GM23248 (cell line): ENCODE measurements at places on chromosomes 1 and 21.
A peak's percentile ranks its signal among the peaks of the same experiment; 100 is the strongest.

DNA sequence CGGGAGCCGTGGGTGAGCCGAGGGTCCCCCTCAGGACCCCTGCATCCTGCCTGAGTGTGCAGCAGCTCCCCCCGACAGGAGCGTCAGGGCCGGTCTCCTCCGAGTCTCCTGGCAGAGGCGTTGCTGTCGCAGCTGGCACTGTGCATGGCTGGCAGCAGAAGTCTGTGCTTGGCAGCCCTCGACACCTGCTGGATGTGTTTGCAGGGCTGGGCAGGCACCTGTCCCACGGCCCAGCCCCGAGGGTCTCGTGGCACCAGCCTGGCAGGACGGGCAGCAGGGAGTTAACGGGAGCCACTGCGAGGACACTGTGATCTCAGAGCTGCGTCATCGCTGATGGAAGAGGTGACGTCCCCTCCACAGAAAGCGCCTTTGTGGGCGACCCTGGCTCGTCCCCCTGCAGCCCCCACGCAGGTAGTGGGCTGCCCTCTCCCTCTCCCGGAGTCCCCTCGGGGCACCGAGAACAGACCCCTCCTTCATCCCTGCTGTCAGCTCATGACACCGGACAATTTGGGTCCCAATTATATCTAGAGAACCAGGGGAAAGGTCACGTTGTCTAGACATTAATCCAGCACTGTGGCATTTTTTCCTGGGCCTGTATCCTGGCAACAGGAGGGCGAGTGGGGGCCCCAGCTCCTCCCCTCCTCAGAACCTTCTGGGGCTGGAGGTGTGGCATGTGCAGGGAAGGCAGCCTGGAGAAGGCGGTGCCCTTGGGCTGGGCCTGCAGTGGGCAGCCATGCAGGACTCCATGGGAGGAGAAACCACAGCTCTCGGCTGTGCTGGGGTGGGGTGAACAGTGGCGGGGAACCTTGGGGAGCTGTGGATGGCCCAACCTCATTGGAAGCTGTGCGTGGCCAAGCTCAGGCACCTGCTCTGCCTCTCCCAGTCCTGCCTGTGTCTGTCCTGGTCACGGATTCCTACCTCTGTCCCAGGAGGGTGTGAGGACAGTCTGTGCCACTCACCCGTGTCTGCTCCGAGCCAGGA is 15.4 kb downstream of the COL18A1 start:
- H3K4me1 ChIP-seq: no peaks in the 10 kb centered on the region
- H3K4me3 ChIP-seq: no peak overlapping the region
- no peak overlapping the region for H3K27ac ChIP-seq
- no peaks in the 10 kb centered on the region for H3K27me3 ChIP-seq

DNA sequence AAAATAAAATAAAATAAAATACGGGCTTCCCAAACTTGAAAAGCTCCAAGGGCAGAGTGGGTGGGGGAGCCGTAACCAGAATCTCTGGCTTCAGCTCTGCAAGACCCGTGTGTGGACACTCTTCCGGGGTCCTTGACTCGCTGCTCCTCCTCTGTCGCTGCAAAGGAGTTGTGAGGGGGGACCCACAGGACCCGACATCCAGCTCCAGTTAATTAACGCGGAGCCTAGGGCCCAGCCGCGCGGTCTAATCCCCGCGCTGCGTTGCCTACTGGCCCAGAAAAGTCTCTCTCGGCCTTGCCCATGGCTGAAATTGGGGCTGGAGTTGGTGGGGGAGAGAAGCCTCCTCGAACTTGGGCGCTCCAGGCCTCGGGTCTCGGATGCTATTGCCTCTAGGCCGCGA is 1.8 kb downstream of the LMX1A start:
- H3K27ac ChIP-seq: no peak overlapping the region
- DNase-seq: no peak
- no peaks in the 10 kb centered on the region for H3K36me3 ChIP-seq
- no peak overlapping the region for H3K4me3 ChIP-seq

DNA sequence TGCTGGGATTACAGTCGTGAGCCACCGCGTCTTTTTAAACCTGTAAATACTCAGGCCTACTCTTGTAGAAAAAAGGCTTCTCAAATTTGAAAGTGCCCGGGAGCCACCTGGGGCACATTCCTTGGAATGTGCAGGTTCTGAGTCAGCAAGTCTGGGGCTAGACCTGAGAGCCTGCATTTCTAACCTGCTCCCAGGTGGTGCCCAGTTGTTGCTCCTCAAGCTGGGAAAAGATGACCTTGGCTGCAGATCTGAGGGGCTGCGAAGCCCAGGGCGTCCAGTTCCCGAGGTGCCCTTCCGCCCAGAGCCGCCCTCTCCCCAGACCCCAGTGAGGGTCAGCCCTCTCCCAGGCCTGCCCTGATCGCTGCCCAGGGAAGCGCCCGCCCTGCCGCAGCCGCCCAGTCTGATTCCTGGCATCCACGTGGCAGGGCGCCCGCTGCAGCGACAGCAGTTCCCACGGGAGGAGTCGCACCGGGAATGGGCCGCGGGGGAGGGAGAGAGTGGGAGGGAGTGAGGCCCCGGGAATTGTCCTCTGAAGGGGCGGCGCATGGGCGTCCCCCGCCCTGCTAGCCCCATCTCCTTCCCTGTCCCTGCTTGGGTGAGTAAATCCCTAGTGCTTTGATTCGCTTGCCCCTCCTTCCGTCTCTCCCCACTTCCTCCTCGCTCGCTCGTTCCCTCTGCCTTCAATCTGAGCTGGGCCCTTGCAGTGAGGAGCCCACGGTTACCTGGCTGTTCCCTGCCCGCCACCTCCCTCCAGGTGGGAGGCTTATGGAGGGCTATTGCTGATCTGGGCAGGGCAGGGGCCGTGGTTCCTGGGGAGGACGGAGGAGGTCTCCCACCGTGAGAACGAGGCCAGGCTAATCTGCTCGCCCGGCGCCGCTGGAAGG is 18.8 kb upstream of the TENT5B start:
- H3K4me3 ChIP-seq: peak overlapping the region; percentile 63
- DNase-seq: peak; percentile 72
- no peak overlapping the region for H3K27ac ChIP-seq
- H3K27me3 ChIP-seq: no peaks in the 10 kb centered on the region
- peaks cover 20% of the 10 kb centered on the region for H3K4me1 ChIP-seq

- peaks cover 10% of the 10 kb centered on the region; the same call in 1 of the 2 replicates for H3K36me3 ChIP-seq
- H3K27ac ChIP-seq: peak overlapping the region; percentile 92
- DNase-seq: no peak
- H3K4me3 ChIP-seq: no peak overlapping the region
Observed at GRCh38 chr1:201718346-201719202, 110.4 kb upstream of the IPO9 start.

GRCh38 chr1:209710093-209710492 is 5.4 kb downstream of the HSD11B1 start:
- H3K4me1 ChIP-seq: peaks cover 19% of the 10 kb centered on the region; the same call in 1 of the 2 replicates
- no peaks in the 10 kb centered on the region for H3K27me3 ChIP-seq
- peak; percentile 35 for DNase-seq
- H3K4me3 ChIP-seq: no peak overlapping the region
- no peaks in the 10 kb centered on the region for H3K36me3 ChIP-seq

GRCh38 chr1:76759950-76760349 is 107.3 kb upstream of the ST6GALNAC5 start:
- DNase-seq: peak; percentile 41
- no peak overlapping the region for H3K27ac ChIP-seq
- H3K4me1 ChIP-seq: no peaks in the 10 kb centered on the region

GRCh38 chr1:26703478-26703877 is 7.7 kb downstream of the ARID1A start:
- no peak for DNase-seq
- no peak overlapping the region; the same call in 1 of the 2 replicates for H3K4me3 ChIP-seq
- H3K36me3 ChIP-seq: no peaks in the 10 kb centered on the region

DNA sequence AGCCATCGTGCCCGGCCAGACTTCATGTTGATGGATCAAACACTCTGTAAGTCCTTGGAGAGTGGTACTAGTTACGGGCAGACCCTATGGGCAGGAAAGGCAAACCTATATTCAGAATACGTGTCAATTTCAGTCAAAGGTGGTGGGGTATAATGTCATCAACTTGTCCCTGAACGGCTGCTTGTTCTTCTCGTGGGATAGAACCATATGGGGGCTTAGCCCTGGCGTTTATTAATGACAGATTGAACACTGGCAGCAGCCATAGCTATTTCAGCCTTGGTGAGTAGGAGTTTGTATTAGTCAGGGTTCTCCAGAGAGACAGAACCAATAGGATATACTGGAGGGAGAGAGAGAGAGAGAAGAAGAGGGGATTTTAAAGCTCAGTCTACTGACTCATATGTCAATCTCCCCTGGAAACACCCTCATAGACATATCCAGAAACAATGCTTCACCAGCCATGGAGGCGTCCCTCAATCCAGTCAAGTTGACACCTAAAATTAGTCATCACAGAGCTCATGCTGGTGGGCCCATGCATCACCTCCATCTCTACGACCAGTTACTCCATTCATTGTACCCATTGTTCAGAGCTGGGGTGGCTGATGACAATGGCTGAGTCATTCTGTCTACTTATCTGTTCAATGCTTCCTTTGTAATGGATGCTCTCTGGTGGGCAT is 16.1 kb upstream of the AQP10 start:
- peak; percentile 74 for DNase-seq
- no peak overlapping the region for H3K4me3 ChIP-seq
- H3K27ac ChIP-seq: no peak overlapping the region
- peaks cover 30% of the 10 kb centered on the region for H3K4me1 ChIP-seq
- H3K36me3 ChIP-seq: no peaks in the 10 kb centered on the region
- no peaks in the 10 kb centered on the region for H3K27me3 ChIP-seq

DNA sequence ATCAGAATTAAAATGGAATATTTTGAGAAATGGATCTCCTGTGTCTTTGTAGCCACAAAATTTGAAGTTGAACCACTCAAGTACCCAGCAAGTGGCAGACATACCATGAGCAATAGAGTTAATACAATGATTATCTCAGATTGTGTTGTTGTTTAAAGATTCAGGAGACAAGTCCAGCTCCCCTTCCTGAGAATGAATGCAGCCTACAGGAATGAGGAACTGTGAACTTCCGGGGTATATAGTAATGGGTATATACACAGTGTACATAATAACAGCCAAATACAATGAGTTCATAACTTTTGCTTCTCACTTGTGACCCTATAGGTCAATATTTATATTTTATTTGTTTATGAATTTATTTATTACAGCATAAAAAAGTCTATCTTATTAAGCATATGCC is 445.0 kb downstream of the SETD4 start:
- no peaks in the 10 kb centered on the region for H3K27me3 ChIP-seq
- no peak overlapping the region for H3K4me3 ChIP-seq
- H3K36me3 ChIP-seq: no peaks in the 10 kb centered on the region

DNA sequence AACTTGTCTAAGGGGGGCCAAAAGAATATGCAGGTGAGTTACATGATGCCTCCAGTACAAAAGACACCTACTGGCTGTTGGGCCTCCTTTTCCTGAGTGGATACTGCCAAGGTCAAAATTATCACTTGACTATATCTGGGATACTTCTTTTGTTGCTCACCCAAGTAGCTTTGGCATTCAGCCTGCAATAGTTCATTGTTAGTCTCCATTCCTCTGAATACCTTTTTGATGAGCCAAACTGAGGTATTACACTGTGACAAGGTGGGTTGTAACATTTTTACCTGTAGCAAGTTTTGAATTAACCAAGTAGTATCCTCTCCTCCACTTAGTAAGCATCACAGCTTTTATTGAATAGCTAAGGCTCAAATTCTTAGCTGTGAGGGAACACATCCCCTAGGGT is 408.0 kb downstream of the LRRIQ3 start:
- no peaks in the 10 kb centered on the region for H3K4me1 ChIP-seq
- H3K27me3 ChIP-seq: no peaks in the 10 kb centered on the region
- DNase-seq: no peak
- no peak overlapping the region for H3K27ac ChIP-seq
- H3K4me3 ChIP-seq: no peak overlapping the region
